Kidney capillary endothelial cell (primary cell): ENCODE measurements at places on chromosomes 2 and 18.

- DNase-seq: no peak
These were observed 1.3 kb downstream of the SP9 start for GRCh38 chr2:174335988-174336500.

DNA sequence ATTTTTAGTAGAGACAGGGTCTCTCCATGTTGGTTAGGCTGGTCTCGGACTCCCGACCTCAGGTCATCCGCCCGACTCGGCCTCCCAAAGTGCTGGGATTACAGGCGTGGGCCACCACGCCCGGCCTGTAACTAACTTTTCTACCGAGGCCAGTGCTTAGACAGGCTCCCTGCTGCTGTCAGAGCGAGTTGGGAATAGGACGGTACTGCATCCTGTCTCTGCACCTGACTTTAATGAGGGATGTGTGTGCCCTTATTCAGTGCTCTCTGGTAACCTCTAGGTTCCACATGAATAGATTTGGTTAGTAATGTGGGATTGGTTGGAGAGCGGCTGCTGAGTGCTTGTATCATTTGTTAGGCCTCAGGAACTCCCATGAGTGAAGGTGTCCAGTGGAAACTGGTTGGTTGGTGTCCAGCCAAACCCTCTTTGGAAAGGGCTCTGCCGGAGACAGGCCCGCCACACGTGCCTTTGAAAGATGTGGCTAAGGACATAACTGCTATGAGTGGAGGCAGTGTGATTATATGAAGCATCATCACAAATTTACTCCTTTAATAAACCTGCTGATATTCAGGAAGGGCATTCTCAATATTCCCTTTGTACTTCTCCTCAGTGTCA lies 36.6 kb downstream of the MYOM1 start:
- DNase-seq: no peak

GRCh38 chr18:51537487-51537886 lies 340.0 kb upstream of the MEX3C start:
- peak; percentile 16 for DNase-seq

- DNase-seq: no peak
These were observed 21.0 kb downstream of the MROH2A start for GRCh38 chr2:233799087-233799665.

DNA sequence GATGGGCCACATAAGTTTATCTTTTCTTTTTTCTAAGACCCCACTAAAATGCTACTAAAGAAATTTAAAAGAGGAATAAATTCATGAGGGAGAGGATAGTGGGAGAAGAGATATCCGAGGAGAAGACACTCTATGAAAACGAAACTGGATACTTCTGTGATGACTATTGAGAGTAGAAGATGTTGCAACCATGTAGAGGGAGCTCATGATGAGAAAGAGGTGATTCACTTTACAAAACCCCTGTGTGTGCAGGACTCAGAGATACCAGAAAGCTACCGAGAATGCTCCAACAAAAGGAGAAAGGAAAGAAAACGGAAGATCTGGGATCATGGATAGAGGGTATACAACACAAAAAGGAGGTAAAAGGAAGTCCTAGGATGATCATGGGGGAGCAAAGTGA lies 34.9 kb downstream of the SLC38A11 start:
- DNase-seq: no peak

DNA sequence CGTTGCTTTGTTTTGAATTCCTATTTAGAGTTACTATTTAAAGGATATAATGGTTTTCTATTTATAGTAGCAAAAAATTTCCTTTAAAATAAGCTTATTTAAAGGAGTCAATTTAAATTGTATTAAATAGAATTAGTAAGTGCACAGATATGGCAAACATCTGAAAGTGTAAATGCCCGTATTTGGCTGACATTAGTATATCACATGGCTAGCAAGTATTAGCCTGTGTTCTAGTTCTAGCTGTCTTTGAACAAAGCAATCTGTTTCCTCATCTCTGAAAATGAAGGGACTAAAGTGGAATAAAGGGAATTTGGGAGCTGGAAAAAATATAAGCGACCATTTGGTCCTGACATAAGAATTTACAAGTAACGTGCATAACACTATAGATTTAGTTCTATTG lies 32.2 kb downstream of the PELI1 start:
- DNase-seq: no peak

DNA sequence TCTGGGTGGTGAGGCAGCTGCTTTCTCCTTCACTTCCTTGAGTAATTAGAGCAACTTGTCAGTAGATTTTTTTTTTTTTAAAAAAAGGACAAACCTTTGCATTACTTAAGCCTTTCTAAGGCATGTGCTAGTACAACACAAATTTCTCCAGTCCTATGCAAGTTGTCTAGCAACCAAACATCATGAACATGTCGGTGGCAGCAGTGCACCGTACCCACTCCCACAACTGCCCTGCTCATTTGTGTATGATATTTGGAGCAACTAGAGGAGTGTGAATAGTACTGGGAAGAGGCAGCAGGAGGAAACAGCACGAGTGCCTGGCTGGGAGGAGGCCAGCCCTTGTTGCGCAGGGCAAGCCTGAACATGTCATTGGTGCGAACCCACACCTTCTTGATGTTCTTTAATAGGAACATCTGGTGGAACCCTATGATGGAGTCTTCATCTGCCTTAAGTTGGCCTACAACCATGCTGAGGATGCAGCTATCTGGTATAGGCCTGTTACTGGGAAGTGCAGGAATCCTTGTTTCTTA lies 238.3 kb downstream of the TDRD15 start:
- DNase-seq: no peak

DNA sequence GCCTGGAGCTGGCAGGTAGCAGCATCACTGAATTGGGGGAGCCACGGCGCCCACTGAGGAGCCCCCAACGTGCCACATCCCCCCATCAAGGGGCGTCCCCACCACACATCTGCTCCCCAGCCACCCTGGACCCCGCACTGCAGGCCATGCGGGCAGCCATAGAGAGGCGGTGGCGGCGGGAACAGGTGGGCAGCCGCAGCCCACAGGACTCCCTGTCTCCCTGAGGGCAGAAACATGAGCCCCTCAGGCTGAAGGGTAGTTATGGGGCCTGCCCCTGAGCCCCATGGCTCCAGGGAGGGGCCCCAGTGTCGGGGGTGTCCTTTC lies 26.6 kb downstream of the CROCC2 start:
- no peak for DNase-seq

DNA sequence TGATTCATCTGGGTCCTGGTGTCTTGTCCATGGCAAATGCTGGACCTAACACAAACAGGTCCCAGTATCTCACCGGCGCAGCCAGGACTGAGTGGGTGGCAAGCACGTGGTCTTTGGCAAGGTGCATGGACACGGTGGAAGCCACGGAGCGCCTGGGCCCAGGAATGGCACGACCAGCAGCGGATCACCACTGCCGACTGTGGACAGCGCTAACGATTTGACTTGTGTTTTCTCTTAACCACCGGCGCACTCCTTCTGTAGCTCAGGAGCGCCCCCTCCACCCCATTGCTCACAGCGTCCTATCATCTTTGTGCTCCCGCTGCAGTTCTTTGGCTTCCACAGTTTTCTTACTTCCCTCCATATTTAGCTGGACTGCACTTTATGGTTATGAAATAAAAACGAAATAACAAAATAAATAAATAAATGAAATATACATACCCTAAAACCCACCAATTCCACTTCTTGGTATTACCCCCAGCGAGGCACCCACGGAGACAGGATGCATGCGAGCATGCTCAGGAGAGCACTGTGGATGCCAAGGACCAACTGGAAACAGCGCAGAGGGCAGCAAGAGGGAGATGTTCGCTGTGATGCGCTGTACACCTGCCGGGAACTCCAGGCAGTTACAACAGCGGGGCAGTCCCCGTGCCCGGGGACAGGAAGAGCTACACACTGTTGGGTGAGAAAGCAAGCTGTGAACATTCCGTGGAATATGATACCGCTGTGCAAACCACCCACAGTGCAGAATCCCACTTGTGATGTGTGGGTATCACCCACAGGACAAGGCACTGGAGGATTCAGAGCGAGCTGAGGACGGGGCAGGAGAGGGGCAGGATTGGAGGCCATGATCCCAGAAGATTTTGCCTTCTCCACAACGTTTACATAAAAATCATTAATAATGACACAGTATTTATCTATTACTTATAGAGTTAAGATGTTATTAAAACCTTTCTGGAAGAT lies 7.0 kb upstream of the CIDEA start:
- DNase-seq: no peak

- no peak for DNase-seq
These were observed 111.3 kb upstream of the CREB1 start for GRCh38 chr2:207418419-207418818.

DNA sequence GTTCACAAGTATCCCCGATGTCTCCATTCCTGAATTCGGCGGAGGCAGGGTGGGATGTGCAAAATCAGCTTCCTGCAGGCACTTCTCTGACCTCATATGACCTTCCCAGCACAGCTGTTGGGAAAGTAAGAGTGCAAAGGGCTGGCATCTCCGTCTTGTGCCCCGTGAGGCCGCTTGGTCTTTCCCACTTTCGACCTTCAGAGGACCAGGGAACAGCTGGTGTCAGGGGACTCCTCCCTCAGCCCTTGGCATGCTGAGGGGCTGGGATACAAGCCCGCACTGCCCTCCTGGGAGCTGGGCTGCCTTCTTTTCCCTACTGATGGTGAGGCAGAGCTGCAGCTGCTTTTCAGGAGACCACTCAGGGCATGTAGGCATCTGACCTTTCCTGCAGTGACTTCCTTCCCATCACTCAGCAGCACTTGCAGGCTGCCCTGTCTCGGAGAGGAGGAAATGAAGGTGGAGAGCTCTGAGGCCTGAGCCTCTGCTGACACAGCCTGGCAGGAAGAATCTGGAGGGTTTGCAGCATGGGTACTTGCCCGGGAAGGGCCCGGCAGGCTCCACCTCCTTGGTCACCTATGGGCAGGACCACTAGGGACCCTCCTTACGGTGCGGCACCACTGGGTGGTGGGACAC lies 277.2 kb upstream of the HS6ST1 start:
- DNase-seq: peak; percentile 4

DNA sequence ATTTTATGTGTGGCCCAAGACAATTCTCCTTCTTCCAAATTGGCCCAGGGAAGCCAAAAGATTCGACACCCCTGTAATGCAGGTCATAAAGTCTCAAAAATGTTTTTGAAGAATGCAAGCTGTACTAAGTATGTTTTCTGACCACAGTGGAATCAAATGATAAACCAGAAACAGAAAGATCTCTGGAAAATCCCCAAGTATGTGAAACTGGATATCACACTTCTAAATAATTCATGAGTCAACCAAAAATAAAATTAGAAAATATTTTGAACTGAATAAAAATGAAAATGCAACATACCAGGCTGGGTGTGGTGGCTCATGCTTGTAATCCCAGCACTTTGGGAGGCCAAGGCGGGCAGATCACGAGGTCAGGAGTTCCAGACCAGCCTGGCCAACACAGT lies 34.1 kb upstream of the UBE2F start:
- no peak for DNase-seq

DNA sequence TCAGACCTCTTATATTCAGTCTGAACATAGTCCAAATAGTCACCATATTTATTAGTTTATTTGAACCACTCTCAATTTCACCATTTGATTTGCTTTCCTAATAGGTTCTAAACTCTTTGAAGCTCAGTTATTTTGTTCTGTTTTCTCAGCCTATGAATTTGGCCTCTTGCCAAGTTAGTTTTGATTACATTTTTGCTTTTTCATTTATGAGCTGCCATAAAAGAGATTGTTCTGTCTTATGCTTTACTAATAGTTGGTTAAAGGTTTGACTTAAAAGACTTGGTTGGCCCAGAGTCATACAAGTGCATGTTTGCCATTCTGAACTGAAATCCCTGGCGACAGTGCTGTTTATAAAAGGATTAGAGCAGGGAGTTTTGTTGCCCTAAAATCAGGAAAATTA lies 85.9 kb upstream of the RANBP2 start:
- DNase-seq: no peak

GRCh38 chr2:183829931-183830330 lies 705.7 kb downstream of the NUP35 start:
- DNase-seq: no peak

GRCh38 chr18:68742206-68742605 lies 27.3 kb upstream of the TMX3 start:
- no peak for DNase-seq

GRCh38 chr18:10293966-10294365 lies 160.5 kb upstream of the APCDD1 start:
- no peak for DNase-seq

- no peak for DNase-seq
These were observed 52.5 kb downstream of the SERTAD2 start for GRCh38 chr2:64601034-64601754.

- DNase-seq: no peak
These were observed 724.7 kb downstream of the METTL4 start for GRCh38 chr18:1846640-1847039.

- DNase-seq: no peak
These were observed 213.7 kb downstream of the MYCN start for GRCh38 chr2:16154061-16154460.

DNA sequence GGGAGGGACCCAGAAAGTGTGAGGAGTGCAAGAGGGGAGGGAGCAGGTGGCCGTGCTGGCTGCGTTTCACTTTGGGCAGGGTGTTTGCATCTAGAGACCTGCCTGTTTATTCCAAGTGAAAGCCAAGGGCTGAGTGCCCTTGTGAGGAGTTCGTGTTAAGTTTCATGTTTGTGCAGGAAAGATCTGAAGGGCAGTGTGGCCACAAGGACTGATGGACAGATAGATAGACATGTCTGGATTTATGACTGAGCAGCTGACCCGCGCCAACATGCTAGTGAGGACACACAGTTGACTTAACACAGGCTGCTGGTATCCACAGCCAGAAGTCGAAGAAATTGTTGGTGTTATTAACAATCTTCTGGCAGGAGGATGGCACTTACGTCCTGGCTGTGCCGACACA lies 387.6 kb upstream of the TNP1 start:
- no peak for DNase-seq

- DNase-seq: peak; percentile 18
These were observed 447.5 kb upstream of the FSIP2 start for GRCh38 chr2:185291035-185291647.

DNA sequence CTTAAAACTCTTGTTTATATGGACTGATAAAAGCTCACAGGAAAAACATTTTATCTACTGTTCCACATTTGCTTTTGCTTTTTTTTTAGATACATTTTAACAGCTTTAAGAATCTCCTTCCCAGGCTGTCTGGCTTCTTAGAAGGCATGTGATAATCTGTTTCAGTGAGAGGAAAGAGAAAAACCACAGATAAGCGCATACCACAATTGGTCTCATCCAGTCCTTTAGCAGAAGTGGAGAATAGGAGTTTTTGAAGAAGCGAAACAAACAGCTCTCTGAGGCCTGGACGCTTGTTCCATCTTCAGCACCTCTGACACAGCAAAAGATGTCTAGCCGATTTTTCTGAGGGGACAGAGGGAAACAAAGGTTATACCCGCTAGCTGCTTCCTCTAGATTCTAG lies 37.6 kb downstream of the RMC1 start:
- no peak for DNase-seq

- no peak for DNase-seq
These were observed 59.3 kb upstream of the CTIF start for GRCh38 chr18:48479531-48479930.
